ENCODE measurements at places on chromosomes 5 and 9.

- DNase-seq: no peak
Observed at GRCh38 chr5:123094237-123094918, 5.3 kb downstream of the PRDM6 start.

DNA sequence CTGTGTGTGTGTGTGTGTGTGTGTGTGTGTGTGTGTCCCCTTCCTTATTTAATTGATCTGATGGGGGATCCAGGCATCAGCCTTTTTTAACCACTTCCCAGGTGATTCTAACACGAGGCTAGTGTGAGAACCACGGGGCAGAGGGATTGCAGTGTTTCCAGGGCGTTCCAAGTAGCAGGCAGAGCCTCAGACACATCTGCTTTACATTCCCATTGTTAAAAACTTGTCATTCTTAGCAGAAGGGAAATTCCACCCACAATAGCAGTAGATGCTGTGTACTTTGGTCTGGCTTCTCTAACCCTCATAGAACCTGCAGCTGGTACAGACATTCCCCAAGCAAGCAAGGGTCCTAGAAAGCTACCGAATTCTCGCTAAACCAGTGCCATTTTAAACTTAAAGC lies 81.9 kb upstream of the SLC30A5 start:
- no peak for DNase-seq

- DNase-seq: peak; percentile 40
Observed at GRCh38 chr5:139038613-139039305, 159.4 kb downstream of the SIL1 start.

GRCh38 chr5:127337876-127338275 lies 47.3 kb downstream of the MEGF10 start:
- DNase-seq: no peak

- DNase-seq: no peak
Observed at GRCh38 chr9:99113414-99114048, 8.6 kb downstream of the TGFBR1 start.

DNA sequence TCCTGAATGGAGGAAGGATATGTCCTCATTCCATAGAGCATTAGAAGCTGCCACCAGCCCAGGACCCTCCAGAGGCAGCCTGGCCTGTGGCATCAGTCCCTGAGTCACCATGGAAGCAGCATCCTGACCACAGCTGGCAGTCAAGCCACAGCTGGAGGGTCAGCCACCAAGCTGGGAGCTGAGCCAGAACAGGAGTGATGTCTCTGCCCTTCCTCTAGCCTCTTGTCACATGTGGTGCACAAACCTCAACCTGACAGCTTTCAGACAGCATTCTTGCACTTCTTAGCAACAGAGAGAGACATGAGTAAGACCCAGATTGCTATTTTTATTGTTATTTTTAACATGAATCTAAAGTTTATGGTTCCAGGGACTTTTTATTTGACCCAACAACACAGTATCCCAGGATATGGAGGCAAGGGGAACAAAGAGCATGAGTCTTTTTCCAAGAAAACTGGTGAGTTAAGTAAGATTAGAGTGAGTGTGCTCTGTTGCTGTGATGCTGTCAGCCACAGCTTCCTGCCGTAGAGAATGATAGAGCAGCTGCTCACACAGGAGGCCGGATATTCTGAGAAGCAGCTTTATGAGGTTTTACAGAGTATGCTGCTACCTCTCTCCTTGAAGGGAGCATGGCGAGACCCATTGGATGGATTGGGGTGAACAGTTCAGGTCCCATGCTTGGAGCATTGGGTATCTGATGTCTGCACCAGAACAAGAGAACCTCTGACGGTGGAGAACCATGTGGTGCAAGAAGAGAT lies 13.0 kb upstream of the CYFIP2 start:
- no peak for DNase-seq

DNA sequence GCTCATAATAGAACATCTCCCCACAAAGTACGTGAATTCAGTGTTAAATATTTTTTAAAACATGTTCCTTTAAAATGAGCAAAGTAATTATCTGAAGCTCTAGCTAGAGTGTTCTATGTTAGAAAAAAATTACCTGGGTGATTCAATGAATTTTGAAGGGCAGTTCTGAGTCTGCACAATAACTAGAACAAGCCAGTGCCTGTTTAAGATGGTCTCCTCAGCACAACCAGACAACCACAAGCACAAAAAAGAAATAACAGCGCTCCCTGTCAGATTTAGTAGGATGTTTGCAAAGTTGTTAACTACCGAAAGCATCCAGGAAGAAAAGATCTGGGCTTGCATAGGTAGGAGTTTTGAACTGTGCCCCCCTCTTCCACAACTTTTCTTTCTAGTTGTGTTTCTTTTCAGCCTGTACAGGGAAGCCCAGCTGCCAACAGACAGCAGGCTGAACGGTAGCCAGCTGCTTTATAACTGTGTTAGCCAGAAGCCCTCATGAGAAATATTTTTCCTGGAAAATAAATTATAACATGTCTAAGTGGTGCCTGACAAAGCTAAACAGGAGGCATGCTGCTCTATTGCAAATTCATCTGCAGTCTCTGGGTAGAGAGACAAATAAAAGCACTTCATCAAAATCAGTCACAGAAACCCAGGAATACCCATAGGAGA lies 1026.9 kb downstream of the MAT2B start:
- no peak for DNase-seq

GRCh38 chr5:157295247-157295646 lies 29.3 kb downstream of the CYFIP2 start:
- no peak for DNase-seq

DNA sequence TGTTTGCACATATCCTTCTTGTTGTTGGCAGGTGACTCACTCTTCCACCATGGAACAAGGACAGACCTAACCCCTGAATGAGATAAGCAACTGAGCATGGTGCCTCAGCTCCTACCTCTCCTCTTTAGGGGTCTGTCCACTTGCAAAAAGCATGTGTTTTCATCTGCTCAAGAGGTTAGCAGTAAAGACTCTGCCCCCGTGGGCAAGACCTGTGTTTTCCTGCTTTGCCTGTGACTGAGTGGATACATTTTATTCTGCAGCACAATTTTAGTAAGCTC lies 111.0 kb upstream of the LIFR start:
- DNase-seq: no peak

- no peak for DNase-seq
Observed at GRCh38 chr9:85858056-85858750, 82.7 kb upstream of the NAA35 start.

DNA sequence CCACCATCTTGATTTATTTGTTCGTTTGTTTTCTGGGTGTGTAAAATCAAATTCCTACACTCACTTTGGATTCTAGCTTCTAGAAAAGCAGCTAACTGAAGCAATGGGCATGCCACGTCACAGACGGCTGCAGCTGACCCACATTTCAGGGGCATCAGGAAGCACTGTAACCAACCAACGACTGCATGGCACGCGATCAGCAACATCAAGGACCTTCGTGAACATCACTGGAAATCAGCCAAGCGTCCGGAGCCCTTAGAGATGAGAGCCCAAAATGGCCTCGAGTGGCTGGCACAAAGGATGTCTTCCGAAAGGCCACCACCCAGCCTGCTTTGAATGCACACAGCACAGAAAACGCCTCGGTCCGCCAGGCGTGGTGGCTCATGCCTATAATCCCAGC lies 191.1 kb downstream of the OLFM1 start:
- no peak for DNase-seq

GRCh38 chr9:20984506-20984905 lies 46.9 kb downstream of the HACD4 start:
- no peak for DNase-seq

GRCh38 chr5:41852293-41852692 lies 17.9 kb downstream of the OXCT1 start:
- DNase-seq: no peak

DNA sequence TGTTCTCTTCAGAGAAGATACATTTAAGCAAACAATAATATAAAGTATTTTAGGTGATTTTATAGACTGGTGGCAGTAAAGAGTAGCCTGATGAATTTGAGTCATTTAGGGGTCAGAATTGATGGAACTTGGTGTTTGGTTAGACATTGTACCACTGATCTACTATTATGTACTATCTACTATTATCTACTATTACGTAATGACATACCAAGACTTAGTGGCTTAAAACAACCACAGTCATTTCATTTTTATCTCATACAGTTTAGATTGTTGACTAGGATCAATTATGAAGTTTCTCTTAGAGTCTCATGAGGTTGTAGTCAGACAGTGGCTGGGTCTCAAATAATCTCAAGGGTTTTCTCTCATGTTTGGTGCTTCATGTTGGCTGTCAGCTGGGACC lies 54.0 kb downstream of the PPIP5K2 start:
- no peak for DNase-seq
